NCI-H510A treated with DMSO at 0.1 percent for 48 hours (cell line): ENCODE measurements at places on chromosomes 7 and 10.

DNA sequence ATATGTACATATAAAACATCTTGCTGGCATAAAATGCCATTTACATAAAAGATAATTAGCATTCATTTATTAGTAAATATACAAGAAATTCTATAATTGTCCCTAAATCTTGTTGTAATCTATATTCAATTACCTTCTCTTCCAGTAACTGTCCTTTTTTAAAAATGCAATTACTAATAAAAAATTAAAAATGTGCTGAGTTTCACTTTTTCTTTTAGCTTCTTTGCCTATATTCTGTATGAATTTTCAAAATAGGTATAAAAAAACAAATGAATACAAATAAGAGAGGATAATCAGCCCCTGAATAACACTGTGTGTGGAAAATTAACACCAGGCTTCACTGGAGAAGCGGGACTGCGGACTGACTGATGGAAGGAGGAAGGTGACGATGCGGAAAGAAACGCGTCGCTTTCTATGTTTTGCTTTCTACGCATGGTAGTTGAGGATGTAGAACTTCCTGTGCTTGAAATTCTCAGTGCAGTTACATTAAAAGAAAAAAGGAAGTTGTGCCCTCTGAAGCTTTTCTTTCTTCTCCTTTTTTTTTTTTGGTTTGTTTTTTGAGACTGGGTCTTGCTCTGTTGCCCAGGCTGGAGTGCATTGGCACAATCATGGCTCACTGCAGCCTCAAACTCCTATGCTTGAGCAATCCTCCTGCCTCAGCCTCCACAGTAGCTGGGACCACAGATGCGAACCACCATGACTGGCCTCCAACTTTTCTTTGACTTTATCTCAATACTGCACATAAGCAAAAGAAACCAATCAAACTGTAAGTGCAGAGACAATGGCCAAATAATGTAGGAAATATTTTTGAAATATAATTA is 7.4 kb upstream of the ZMYND11 start:
- no peak for DNase-seq

- no peak for DNase-seq
Observed at GRCh38 chr10:73920089-73920488, 9.2 kb downstream of the PLAU start.

- no peak for DNase-seq
Observed at GRCh38 chr10:114404171-114405010, at the start of gene AFAP1L2. AFAP1L2 (minus strand) TSS chr10:114404502; CDS start chr10:114404455, 47 bp downstream.

GRCh38 chr7:42213093-42213492 is 23.9 kb downstream of the GLI3 start:
- DNase-seq: no peak

DNA sequence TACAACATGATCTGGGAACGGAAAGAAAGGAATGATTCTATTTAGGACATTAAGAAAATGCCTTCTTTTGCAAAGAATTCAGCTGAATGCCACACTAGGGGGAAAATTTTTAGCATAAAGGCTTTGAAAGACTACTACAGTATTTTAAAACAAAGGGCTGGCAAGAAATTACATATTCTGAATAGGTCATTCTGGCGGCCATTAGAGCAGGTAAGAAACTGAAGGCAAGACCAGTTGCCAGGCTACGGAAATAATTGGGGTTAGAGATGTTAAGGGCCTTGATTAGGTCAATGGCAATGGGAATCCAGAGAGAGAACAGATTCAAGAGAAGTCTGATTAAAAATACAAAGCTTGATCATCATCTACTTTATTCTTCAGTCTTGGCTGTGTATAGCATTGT is 3.8 kb upstream of the HECTD2 start:
- no peak for DNase-seq
